ENCODE measurements at places on chromosomes 1 and 21. TPM values are rescaled to one million over a fixed set of nuclear protein-coding genes. Genes with fewer than 3 reads are reported as not detected.

The CFHR3 gene
- 0.93 TPM for total RNA-seq

DNA sequence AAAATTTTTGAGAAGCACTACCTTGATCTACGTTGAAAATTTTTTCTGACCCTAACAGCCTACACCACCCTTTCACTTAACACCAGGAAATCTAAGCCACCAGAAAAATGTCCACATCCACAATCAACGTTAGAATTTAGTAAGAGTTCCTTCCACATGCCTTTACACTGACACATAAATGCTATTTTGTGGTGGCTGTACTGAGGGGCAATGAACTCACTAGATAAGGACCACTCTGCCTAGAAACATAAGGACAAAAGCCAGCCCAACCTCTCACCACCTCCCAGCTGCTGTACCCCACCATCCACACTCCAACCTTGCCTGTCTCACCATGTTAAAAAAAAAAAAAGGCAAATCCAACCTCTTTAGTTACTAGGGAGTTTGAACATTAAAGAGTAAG lies 29.8 kb downstream of the PARP1 start:
- H3K27ac ChIP-seq: no peak overlapping the region
- peaks cover 61% of the 10 kb centered on the region for H3K36me3 ChIP-seq
- no peak for DNase-seq
- H3K4me3 ChIP-seq: no peak overlapping the region

- no peak overlapping the region for H3K4me3 ChIP-seq
- H3K36me3 ChIP-seq: peaks cover 24% of the 10 kb centered on the region
- no peaks in the 10 kb centered on the region for H3K4me1 ChIP-seq
- H3K27ac ChIP-seq: no peak overlapping the region
These were observed 15.4 kb downstream of the ANGPTL7 start for GRCh38 chr1:11204396-11205190.

GRCh38 chr21:17752171-17752570 lies 67.0 kb downstream of the C21orf91 start:
- no peak overlapping the region for H3K4me3 ChIP-seq
- H3K27ac ChIP-seq: no peak overlapping the region
- peaks cover 12% of the 10 kb centered on the region for H3K4me1 ChIP-seq
- no peaks in the 10 kb centered on the region for H3K27me3 ChIP-seq

DNA sequence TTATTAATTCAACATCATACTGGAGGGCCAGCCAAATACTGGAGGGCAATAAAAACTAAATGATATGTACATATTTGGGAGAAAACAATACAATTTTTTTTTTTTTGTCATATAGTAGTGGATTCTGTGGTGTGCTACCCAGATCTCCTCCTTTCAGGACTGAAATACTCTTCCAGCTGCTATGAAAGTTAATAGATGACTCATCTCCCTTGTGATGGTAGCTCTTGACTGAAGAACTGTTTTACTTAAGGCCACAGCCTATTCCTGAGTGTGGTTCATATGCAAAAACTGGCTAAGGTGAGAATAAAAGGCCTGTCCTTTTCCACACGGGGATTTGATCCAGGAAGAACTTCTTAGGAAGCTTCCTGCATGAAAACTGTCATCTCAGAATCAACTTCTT lies 307.9 kb downstream of the HLX start:
- H3K27me3 ChIP-seq: peaks cover 22% of the 10 kb centered on the region
- no peak overlapping the region for H3K27ac ChIP-seq
- no peak overlapping the region for H3K4me3 ChIP-seq
- DNase-seq: no peak
- H3K36me3 ChIP-seq: peaks cover 3% of the 10 kb centered on the region
